Activated naive CD4-positive, alpha-beta T cell (primary cell): ENCODE measurements at places on chromosomes 2 and 18.

- no peak for DNase-seq
Observed at GRCh38 chr2:32136097-32136496, 29.6 kb upstream of the SLC30A6 start.

- no peak for DNase-seq
Observed at GRCh38 chr18:13239171-13239956, 20.8 kb downstream of the LDLRAD4 start.

GRCh38 chr2:71742953-71743601 is 289.7 kb downstream of the DYSF start:
- DNase-seq = no peak

DNA sequence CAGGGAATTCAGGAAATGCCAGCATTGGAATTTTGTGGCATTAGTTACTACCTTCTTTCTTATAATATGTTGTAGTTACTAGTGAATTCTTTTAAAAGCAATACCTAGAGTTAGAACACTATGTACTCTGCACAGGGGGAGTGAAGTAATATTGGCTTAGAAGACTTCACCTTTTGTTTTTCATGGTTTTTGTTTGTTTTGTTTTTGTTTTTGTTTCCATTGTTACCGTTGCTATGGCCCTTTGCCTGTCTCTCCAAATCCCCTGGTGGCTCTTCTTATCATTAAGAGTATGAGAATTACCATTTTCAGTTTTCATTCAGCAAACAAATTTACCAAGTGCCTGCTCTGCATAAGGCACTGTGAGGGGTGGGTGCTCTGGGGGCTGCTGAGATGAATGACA is 160.1 kb downstream of the HAUS1 start:
- no peak for DNase-seq

DNA sequence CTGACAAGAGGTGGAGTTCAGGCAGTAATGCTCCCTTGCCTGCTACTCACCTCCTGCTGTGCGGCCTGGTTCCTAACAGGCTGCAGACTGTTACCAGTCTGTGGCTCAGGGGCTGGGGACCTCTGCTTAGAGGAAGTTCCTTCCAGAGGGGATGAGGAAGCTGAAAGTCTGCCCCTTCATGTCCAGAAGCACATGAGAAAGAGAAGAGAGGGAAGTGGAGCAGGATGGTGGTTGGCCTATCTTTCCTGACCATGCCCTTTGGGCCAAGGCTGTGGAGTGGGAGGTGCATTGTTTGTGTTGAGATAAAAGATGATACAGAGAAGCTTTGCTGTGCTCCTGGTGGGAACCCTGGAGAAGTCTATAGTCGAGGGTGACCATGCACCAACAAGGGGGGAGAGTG is 112.5 kb downstream of the LPIN1 start:
- no peak for DNase-seq

DNA sequence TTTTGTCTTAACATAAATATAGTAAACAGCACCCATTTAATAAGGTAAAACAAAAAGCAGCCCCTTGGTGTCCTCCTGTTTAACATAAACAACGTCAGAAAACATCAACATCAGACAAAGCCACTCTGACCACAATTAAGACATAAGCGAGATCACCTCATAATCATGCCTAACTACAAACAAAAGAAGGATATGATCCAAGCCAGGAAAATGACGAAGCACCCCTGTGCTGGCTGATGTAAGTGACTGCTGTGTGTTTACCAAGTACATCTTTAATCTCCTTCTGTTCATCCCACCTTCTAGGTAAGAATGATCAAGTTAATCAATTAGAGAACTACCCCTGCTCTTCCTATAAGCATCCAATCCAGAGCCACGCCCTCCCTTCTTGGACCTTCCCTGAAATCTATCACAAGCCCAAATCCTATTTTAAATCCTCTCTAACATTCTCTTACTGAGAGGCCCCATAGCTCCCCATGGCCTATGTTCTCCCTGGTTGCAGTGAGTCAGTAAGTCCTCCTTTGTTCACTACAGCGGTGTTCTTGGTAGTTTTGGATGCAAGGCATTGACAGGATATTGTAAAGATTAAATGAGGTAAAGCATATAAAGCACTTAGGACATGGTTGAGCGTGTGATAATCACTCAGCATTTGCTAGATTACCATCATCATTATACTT is 424.2 kb downstream of the TSN start:
- DNase-seq = no peak

DNA sequence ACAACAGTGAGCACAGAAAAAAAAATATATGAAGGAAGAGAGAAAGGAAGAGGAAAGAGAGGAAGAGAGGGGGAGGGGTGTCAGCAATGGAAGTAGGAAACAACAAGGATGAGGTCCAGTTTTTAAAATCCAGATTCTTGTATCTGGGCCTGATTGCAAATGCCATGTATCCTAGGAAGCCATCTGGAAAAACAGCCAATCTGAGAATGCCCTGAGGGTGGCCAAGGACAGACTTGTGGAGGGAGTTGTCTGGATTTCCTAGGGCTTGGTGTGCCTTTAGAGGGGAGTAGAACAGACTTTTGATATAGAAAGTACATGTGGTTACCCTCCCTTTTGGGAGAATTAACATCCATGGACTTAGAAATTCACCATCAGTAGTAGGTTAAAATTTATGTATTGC is 47.1 kb downstream of the PRKCE start:
- DNase-seq = no peak

GRCh38 chr2:135318808-135319207 is 212.2 kb downstream of the ZRANB3 start:
- no peak for DNase-seq

DNA sequence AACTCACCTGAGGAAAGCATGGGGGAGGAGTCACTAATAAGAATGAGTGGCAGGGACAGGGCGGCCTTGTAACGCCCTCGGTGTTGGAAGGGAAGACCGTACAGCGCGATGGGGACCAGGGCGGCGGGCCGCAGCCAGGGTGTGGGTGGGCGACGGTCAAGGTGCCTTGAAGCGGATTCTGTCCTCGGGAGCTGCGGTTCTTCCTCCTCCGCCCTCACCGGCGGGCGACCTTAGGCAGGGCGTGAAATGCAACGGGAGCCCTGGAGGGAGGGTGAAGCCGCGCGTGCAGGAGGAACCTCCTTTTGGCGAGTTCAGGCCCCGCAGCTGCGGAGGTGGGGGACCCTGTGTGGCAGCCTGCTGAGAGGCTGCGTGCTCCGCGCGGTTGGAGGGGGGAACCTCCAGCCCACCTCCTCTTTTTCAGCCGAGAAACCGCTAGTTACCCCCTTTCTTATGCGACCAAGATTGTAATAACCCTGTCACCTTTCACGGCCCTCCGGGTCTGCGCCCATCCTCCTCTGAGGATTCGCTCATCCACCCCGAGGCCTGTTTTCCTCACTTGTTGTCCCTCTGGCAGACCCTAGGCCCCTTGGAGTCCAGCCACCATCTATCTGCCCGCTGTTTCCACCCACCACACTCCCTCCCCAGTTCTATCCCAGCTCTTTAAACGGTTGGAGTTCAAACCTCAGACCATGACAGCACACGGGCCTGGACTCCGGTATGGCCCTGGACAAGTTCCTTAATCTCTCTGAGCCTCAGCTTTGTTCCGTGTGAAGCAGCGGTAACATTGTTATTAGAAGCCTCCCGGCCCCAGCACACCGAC is 823 bp upstream of the RNU2-63P start:
- DNase-seq = peak; percentile 44
